ENCODE measurements at places on chromosomes 7 and 10.
A peak's percentile ranks its signal among the peaks of the same experiment; 100 is the strongest.

DNA sequence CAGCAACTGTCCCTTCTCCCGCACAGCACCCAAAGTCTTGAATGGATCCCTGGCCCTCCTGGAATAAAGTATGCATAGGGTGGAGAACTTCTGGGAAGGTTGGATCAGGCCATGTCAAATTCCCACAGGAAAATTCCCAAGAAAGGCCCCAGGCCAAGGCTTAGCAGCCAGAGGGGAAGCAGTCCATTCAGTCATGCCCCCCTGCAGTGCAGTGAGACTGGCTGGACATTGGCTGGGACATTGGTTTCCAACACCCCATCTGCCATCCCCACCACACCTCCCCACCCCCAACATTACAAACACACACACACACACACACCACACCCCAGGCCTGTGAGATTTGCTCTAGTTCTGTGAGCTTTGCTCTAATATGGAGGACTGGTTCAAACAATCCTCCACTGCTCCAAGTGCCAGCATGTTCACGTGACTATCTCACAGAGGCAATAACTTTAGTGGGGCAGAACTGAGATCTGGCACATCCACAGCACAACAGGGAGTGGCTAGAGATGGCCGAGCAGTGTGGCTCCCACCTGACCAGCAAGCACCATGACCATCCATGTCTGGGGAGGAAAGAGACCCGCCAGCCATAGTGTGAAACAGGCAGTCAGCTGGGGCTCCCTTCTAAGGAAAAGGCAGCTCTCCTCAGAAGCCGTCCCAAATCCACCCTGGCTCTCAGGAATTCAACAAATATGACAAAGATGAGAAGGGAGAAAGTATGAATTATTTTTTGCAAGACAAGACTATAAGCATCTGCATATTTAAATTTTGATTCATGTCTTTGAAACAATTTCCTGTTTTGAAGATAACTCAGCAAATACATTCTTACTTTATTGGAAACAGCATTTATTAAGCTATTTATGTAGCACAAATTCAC, 6.7 kb upstream of the FAM170B start:
- no peak for DNase-seq

DNA sequence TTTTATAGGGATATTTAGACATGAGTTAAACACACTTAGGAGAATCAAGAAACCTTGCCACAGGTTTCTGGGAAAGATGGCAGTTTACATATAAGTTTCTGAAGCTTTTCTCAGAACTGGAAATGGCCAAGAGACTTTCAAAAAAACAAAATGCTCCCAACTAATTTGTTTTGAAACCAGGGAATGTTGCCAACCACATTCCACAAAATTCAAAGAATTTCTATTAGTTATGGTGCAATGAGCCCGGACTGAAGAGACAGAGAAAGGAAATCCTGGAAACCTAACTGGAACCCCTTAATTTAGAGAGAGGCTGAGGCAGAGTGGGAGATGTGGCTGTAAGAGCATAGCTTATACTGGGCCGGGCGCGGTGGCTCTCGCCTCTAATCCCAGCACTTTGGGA, 128.5 kb downstream of the PTEN start:
- DNase-seq: no peak

DNA sequence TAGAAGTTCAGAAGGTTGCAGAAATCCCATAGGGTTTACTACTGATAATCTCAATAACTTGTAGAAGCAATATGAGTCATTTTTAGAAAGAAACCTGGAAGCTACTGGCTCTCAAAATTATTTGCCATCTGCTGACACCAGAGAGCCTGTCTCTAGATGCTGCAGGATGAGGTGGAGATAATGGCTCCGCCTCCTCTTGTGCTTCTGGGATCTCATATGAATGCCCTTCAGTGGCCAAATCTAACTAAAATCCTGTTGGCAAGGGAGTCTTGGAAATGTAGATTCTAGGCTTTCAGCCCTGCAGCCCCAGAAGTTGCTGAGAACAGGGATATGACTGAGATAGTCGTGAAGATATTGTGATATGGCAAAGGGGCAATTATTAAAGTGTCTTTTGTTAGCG, 348.1 kb downstream of the CCSER2 start:
- no peak for DNase-seq

DNA sequence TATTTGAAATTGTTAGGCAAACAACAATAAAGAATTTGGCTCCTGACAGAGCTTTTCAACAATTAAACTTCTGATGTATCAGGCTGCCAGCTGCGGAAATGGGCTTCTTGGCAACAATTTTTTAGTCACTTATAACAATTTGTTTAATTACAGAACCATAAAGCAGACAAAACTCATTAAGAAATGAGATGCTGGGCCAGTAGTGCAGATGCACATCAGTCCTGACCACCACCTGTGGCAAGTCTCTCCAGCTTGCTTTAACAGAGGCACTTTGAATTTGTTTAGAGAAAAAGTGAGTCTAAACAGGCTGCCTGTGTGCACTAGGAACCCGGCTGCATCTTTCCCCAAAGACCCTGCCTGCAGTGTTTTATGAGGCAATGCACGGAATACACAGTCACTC, 1124.4 kb downstream of the NXPH1 start:
- DNase-seq: peak; percentile 76

DNA sequence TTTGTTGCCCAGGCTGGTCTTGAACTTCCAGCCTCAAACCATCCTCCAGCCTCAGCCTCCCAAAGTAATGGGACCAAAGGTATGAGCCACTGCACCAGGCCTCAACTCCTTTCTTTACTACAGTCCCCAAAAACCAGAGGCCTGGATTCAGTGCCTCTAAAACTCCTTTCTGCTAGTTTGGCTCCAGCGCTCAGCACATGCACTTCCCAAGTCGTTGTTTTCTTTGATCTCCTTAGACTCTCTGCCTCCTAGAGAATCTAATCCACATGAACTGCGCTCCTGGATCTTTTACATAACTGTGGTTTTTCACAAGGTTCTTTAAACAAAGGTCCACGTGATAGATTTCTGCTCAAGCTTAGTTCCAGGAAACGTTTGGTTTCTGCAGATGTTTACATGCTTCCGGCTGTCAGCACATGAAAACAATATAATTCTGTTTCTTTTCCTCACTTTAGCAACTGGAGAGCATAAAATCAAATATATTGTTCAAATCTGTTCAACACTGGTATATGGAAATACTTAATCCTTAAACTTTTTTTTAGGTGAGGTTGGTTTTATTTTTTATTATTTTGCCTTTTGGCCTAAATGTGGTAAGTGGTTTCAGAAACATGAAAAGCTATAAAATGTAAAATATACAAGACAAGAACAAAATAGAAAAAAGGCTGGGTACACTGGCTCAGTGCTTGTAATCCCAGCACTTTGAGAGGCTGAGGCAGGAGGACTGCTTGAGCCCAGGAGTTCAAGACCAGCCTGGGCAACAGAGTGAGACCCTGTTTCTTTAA, 270.5 kb upstream of the MKLN1 start:
- DNase-seq: no peak
